ENCODE measurements at places on chromosomes 2 and 18.

DNA sequence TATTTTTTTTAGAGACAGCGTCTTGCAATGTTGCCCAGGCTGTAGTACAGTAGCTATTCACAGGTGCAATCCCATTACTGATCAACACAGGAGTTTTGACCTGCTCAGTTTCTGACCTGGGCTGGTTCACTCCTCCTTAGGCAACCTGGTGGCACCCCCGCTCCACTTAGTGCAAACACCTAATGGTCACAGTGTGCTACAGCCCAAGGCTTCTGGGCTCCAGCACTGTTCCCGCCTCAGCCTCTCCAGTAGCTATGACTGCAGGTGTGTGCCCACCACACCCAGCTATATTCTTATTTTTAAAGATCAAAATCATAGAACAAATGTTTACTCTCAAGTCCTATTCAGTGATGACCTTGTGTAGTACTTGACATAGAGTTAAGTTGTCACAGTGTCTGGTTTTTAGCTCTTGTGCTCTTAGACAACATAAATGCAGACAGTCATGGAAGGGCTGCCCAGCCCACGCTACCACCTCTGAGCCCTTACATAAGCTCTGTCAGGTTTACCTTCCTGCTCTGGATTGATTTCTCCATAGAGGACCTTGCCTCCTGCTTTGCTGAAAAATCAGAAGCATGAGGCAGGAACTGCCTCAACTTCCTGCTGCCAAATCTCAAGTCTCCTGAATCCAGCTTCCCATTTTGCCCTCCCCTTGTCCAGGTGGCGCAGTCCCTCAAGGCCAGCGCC, 82.2 kb upstream of the SLC1A4 start:
- DNase-seq, result no peak

GRCh38 chr18:12327510-12328178, 19.6 kb downstream of the TUBB6 start:
- peak; percentile 59 for DNase-seq

GRCh38 chr2:112714836-112715631, 5.8 kb upstream of the NT5DC4 start:
- DNase-seq, result no peak

GRCh38 chr2:129585760-129586159, 393.7 kb upstream of the RAB6C start:
- DNase-seq, result no peak

DNA sequence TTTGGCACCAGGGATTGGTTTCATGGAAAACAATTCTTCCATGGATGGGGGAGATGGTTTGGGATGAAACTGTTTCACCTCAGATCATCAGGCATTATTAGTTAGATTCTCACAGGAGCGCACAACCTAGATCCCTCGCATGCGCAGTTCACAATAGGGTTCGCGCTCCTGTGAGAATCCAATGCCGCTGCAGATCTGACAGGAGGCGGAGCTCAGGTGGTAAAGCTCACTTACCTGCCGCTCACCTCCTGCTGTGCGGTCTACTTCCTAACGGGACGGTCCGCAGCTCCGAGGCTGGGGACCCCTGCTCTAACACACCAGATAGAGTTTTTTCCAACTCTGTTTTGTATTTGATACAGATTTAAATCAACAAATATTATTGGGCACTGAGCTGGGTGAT, 286.5 kb downstream of the MTX2 start:
- no peak for DNase-seq

DNA sequence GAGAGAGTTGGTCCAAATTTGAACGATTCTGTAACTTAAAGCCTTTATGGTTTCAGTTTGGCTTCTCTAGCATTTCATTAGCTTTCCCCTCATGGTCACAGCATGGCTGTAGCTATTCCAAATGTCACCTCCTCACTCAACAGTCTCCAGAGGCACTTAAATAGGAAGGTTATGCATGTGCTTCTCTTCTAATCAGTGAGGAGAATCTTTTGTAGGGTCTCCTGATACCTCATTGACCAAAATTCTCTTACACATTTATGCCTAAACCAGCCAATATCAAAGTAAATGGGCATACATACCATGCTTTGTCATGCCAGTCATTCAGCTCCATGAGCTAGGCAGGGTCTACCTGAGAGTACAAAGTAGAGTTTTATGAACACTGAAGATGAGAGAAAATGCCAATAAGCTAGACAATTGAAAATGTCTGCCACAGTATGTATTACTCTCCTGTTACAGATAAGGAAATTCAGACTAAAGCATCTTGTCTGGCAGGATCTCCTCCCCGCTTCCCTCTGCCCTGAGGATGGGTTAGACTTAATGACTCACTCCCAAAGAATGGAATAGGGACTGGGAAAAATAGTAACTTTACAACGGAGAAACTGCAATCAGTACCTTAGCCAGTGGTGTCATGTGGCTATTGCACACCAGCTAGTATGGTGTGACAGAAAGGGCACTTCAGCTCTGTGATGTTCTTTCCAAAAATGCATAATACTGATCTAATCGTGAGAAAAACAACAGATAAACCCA, 15.4 kb downstream of the DSG2 start:
- DNase-seq, result no peak

DNA sequence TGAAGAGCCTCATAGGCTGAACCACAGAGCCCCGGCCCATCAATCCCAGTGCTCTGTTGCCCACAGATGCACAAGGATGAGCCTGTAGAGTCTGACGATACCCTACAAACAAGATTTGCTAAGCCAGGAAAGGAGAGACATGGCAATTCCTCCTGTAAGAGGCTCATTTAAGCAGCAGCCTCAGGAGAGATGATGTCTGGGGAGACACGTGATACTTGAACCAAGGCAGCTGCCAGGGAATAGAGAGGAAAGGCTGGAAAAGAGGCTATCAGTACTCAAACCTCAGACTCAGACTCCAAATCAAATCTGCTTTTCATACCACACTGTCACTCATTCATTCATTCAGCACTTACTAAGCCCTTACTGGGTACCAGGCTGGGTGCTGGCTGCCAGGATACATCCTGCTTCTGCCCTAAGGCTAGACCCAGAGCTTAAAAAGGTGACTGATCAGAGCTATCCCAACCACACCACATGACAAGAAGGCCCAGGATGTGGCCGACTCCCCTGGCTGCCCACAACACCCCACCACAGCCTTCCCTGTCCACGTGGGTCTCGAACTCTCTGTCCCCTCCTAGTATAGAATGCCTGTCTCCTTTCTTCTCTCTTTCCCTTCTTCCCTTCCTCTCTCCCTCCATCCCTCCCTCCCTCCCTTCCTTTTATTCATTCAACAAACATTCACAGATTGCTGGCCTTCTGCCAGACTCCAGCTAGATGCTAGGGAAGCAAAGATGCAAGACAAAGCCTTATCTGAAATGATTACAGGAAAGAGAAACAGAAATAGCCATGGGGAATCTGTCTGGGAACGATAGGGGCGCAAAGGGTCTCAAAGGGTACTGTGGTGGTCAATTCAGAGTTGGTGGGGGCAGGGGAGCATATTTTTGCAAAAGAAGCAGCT, 23.4 kb upstream of the KCNK3 start:
- DNase-seq, result no peak

GRCh38 chr18:5868218-5868854, 27.0 kb downstream of the TMEM200C start:
- no peak for DNase-seq

DNA sequence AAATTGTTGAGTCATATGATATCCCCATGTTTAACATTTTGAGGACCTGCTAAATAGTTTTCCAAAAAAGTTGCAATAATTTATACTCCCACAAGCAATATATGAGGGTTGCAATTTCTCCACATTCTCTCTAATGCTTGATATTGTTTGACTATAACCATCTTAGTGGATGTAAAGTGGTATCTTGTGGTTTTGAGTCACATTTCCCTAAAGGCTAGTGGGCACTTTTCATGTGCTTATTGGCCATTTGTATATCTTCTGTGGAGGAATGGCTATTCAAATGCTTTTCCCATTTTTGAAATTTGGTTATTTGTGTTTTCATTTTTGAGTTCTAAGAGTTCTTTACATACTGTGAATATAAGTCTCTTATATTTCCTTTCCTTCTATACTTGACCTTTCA, 82.7 kb downstream of the SCG2 start:
- no peak for DNase-seq

GRCh38 chr2:60959501-60959900, 58.0 kb upstream of the PEX13 start:
- no peak for DNase-seq

DNA sequence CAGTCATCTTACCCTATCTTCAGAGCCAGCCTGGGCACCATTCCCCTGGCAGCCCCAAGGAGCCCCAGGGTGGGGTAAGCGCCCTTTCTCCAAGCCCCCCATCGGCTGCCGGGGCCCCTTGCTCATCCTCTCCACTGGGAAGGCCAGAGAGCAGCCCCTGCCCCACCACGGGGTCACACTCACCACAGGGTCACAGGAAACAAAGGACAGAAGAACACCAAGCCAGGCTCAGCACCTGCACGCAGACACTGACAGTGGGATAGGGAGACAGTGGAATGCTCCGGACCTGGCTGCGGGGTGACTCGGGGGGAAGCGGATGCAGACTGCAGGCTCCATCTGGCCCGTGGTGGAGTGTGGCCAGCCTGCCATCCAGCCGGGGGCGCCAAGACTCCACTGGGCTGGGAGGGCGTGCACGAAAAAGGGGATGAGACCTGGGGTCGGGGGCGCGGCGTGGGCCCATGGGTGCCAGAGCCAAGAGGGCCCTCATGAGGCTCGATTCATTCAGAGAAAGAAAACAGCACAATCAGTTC, 21.1 kb downstream of the HDAC4 start:
- no peak for DNase-seq

DNA sequence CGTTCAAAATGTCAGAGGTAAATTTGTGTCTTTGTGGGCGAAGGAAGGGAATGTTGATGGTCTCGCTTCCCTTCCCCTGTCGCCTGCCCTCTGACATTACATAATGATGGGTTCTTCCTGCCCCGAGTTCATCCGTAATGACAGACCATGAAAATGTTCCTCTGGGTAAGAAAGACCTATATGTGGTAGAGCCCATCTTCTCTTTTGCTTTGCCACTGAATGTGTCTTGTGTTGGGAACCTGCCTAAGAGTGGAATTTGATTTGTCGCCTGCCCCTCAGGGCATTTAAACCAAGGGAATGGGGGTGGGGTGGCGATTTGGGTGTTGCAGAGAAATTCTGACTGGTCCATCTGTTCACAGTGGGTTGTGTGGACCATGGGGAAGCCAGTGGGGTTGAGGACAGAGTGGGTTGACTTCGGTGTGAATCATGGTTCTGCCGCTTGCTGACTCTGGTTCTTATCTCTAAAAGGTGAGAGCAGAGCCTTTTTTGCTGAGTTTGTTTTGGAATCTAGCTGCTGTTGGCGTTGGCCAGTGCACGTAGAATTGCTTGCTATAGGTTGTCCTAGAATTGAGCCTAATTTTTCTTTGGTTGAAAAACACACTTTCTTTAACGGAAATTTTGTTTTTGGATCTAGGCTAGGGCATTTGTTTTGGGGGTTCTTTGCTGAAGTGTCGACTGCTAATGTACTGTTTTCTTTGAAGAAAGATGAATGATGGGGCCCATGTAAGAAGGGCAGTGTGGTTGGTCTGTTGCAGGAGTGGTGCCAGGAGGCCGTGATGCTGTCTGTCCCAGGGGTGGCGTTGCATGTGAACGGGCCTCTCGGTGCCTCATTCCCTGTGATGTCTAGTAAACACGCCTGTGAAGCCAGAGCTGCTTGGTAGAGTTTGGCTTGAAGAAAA, 1.3 kb downstream of the INPP4A start:
- DNase-seq, result peak; percentile 18

DNA sequence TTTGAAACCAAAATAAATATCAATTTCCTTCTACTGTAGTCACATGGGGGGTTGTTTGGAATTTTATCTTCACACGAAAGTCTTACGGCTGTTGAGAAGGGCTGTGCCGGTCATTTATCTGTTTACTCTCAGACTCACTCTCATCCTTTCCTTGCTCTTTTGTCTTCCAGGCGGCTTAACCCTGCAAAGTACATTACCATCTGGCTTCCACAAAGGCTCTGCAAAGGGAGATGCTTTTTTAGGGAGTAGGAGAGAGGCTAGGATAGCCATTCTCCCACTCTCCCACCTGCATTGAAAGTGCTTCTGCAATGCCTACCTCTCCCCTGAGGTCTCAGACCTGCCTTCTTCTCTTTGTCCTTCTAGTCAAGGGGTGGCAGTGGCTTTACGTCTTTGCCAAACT, 247.6 kb downstream of the MEIS1 start:
- DNase-seq, result no peak

- no peak for DNase-seq
Measured at GRCh38 chr18:63236406-63236805, 83.2 kb downstream of the BCL2 start.

- no peak for DNase-seq
Measured at GRCh38 chr18:48829443-48830149, 121.2 kb downstream of the SMAD7 start.

DNA sequence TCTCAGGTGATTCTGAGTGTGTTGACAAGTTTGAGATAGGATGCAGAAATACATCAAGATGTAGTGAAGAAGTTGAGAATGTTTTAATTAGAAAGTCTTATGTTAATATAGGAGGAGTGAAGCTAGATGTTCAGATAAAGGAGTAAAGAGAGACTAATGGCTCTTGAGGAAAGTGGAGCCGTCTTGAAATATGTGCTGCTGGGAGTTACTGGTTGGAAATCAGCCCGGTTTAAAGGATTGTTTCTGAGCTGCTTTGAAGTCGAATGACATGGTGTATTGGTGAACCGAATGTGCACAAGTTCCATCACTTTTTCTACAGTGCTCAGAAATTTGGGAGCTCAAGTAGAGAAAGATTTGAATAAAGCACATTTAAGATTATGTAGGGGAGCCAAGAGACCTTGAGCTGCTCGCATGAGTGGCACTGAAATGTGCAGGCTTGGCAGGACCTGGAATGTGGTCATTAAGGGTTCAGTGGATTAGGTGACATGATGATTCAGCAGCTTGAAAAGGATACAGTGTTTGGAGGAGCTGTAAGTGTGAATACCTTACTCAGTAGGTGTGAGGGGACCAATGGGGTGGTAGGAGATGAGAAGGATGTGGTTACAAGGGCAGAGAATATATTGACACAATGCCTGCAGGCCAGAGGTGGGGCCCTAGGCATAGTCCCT, 68.6 kb downstream of the CAB39 start:
- DNase-seq, result peak; percentile 58

GRCh38 chr2:10284108-10284870, 18.4 kb upstream of the HPCAL1 start:
- no peak for DNase-seq

DNA sequence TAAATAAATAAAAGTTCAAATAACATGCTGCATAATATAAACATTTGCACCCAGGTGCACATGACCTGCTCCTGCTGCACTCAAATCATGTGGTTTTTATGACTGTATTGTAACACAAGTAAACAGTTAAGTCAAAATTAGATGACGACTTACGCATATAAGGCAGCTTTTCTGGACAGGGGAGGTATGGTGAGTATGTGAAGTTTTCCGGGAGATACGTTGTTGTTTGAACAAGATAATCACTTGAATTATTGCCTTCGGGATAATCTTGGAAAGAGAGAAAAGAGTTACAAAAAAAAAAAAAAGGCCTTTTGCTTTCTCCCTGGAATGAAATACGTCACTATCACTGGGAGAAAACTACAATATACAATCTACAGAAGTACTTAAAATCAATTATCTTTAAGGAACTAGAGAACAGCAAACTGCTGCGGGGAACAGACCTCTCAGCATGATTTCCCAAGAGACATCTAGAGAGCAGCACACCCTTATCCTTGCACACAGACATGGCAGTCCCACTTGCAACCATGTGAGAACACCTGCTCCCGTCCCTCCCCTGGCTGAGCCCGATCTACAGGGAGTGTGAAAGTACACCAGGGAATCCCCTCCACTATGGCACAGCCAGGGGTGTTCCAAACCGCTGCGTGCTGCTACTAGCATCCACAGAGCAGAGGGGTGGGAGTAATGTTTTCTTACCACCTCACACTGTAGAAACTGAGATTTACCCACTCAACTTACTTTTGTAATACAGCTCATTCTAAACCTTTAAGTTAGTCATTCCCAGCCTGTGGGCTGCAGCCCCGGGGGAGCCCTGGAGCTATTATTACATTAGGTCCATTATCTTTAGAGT, 26.3 kb downstream of the B4GALT6 start:
- DNase-seq, result no peak

Measured in effector memory CD8-positive, alpha-beta T cell (primary cell).